ENCODE measurements at places on chromosomes 6 and 20.

DNA sequence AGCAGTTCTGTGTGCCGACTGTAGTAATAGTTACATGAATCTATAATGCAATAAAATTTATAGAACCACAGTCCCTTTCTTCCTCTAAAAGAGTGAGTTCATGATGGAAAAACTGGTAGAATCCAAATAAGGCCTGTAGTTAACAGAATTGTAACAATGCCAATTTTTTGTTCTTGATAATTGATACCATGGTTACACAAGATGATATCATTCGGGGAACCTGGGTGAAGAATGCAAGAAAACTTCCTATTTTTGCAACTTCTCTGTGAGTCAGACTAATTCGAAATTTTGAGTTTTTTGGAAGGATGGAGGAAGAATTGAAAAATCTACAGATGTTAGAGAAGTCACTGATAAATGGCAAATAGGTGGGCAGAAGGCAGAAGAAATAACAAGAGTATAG is 381.8 kb downstream of the CDKAL1 start:
- no peak for DNase-seq

DNA sequence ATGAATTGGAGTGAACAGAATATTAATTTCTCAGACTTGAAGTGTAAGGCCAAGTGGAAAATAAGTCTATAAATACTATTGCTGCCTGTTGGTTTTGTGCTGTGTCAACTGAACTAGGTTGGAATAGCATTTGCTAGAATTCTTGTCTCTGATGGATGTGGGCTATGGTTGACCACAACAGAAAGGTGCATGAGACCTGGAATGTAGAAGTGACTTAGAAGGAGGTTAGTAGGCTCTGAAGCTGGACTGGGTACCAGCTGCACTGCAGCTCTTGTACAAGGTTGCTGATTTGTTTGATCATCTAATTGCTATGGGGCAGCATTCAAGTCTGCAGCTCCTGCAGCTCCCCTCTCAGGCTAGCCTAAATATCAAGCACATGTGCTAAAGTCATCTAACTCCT is 479.0 kb upstream of the NRSN1 start:
- DNase-seq, result no peak

DNA sequence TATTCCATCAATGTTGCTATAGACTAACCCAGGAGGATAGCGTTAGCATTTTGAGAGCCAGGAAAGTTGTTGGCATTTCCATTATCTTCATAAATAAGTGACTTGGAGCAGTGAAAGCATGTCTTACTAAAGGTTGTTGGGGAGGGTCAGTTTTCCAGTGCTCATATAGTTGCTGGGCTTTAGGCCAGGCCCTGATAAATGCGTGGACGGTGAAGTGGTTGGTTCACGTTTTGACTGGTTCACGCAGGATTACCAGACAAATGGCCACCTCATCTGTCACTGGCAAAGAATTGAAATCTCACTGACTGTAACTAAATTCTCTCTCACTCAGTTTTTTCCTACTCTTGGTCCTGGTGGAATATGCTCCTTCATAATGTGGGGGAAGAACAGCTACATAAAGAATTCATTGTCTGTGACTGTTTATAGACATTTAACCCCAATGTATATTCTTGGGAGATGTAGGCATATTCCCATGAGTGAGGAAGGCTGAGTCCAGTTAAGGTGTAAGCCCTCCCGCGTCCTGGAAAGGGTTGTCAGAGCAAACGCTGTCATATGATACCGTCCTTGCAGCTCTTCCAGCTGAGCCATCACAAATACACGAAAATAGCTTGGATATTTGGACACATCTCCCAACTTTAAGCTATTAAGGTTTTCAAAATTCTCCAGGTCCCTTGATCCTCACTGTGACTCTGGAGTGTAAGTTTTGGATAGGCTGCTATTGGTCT is 27.8 kb downstream of the LRRC1 start:
- no peak for DNase-seq

- DNase-seq, result no peak
These were observed 171.4 kb upstream of the QKI start for GRCh38 chr6:163243083-163243482.

DNA sequence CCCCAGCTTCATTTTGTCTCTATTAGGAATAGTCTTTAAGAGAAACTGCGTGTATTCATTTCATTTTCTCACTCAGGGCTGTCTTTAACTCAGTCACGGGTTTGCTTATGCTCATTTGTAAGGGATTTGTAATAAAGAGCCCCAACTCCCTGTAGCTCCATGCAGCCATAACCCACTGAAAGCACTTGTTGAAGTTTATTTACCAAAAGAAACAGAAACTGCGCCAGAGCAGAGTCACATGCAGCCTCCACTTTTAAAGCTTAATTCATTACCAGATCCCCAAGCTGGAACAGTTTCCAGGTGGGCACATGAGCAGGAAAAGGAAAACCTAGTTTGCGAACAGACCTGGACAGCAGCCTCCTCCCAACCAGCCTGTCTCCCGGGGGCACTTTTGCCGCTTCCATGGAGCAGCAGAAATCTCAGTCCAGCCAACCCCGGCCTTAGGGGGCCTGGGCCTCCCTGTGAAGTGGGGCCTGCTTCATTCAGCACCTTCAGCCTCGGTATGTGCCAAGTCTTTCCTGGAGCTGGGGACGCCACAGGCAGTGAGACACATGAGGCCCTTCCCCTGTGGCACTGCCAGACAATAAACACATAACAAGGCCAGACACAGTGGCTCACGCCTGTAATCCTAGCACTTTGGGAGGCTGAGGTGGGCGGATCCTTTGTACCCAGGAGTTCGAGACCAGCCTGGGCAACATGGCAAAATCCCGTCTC is 4.5 kb downstream of the BCAS4 start:
- no peak for DNase-seq

DNA sequence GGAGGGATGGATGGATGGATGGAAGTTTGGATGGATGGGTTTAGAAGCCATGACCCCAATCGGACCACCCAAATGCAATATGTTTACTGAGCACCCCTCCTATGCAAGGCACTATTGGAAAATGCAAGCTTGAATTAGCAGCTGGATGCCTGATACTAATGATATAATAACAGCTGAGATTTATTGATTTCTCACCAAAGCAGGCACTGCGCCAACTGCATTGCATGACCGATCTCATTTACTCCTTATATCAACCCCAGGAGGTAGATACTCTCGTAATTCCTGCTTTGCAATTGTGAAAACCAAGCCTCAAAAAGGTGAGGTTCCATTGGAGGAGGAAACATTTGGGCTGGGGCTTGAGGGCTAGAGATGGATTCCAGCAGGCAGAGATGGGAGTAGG is 89.7 kb downstream of the KCNB1 start:
- DNase-seq, result no peak

DNA sequence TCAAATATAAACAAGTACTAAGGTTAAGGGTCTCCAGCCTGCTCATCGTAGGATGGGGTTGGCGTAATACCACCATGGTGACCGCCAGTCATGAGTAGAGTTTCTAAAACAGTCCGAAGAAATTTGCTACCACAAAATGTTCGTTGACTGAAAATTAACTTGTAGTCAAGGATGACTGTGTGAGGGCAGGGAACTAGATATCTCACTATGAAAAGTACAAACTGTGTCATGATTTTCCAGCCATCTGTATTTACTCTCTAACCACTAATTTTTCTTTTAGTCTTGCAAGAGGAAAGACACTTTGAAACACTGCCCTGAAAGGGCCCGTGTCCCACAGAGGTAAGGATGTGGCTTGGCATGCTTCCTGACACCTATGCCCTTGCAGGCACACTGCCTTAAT is 99.7 kb downstream of the IRF4 start:
- DNase-seq, result no peak

DNA sequence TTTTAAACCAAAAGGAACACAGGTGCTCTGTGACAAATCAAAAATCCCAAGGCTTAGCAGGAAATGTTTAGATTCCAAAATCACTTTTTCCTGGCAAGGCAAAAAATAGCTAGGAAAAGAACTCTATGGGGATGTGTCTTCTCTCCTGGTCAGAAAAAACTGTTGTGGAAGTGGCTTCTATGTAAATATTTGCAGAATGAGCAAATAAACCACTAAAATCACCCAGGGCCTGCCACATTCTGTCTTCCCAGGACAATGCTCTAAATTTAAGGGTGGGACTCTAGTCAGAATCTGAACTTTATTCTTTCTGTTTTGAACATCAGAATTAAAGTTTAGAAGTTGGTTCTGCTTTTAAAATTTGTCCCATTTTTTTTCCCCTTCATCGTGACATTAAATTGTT is 29.3 kb downstream of the GCM1 start:
- no peak for DNase-seq

GRCh38 chr6:37501632-37502491 is 2.2 kb upstream of the CCDC167 start:
- DNase-seq, result no peak

GRCh38 chr6:6875818-6876470 is 231.8 kb upstream of the RREB1 start:
- no peak for DNase-seq

DNA sequence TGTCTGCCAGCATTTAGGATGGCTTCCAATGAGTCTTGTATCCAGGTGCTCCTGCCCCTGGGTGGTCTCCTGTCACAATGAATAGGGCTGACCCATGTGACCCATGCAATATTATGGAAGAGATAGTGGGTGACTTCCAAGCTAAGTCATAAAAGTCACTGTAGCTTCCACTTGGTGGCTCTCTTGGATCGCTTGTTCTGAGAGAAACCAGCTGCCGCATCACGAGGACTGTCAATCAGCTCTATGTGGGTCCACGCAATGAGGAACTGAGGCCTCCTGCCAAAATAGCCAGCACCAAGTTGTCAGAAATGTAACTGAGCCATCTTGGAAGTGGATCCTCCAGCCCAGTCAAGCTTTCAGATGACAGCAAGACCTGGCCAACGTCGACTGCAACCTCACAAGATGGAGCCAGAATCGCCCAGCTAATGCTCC is 14.9 kb upstream of the MATN4 start:
- DNase-seq, result no peak

- no peak for DNase-seq
These were observed 36.7 kb downstream of the JAG1 start for GRCh38 chr20:10637031-10637559.

DNA sequence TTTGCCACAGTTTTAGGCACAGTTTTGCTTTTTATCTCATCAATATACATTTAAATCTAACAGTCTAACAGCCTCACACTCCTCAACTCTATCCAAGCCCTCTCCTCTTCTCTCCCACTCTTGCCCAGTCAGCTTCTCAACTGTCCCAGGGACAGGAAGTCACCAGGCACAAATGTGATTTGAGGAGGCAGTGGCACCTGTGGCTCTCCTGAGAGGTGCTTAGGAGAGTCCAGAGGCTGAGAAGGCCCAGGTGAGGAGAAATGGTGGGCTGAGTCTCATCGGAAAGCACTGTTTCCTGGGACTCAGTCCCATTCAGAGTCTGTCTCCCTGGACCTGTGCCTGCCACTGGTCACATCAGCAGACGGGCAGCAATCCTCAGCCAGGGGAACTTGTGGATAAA is 4.7 kb downstream of the GDF5 start:
- no peak for DNase-seq

DNA sequence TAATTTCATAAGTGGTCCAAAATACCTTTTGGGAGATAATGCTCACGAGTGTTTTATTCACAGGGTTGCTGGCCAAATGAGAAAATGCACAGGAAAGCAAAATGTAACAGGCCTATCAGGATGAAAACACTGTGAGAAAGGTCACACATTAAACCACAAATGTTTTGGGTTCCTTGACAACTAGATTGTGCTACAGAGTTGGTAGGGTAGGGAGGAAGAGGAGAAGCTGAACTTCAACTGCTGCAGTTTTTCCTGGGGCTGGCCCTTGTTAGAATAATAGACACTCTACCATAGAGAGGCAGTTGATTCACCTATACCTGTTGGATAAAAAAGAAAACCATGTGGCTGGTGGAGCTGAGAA is 28.1 kb upstream of the PAQR8 start:
- DNase-seq, result no peak

GRCh38 chr6:56838965-56839364 is 115.9 kb upstream of the BEND6 start:
- no peak for DNase-seq

- peak; percentile 49 for DNase-seq
These were observed 7.9 kb downstream of the RREB1 start for GRCh38 chr6:7115543-7116231.

- no peak for DNase-seq
These were observed 542.3 kb upstream of the JARID2 start for GRCh38 chr6:14703586-14703985.

DNA sequence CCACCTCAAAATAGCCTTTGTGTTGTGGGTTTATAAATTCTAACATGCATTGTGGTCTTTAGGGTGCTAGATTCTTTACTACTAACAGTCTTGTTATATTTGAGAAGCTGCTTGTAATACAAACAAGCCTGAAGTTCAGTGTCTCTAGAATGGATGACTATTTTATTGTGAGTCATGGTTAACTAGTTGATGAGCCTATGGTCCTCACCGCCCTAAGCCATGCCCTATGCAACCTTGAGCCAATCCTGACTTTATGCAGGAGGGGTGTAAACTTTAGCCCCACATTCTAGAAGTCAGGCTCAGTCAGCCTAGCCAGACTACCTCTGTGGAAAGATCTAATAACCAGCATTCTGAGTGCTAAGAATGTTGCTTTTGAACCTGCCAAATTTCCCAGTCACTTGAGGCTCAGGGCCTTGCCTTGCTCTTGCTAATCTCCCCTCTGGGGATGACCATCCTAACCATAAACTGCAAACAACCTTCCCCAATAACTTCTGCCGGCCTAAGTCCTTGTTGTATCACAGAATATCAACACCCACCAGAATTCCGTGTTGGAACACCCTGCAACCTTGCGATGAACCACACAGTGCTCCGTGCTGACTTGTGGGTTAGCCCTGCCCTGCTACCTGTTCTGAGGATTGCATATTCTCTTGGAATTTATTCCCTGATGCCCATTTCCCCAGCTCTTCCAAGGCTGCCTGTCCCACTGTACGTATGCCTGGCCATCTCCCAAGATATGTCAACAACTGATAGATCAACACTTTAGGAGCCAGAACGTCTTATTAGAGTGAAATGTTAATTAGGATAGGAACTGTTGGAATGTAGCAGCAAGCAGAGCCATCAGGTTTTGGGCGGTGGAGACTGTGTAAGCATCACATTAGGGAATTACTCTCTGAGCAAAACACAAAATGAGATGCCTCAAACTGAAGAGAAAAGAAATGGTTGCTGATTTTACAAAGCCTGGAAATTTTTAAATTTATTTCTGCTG is 71.7 kb upstream of the CEP85L start:
- DNase-seq, result peak; percentile 3

DNA sequence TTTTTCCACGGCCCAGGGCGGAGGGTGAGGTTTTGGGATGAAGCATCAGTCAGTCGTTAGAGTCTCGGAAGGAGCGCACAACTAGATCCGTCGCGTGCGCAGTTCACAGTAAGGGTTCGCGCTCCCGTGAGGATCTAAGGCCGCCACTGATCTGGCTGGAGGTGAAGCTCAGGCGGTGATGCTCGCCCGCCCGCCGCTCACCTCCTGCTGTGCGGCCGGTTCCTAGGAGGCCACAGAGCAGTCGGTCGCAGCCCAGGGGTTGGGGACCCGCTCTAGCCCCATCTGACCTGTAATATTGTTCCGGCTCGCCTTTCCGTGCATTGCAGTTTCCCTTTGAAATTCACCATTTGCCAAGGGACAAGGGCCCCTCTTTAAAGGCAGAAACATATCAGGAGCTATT is 244.7 kb downstream of the TFAP2C start:
- DNase-seq, result no peak
